Caudate nucleus (tissue), 63 donors: ENCODE measurements at places on chromosomes 12 and 14.

DNA sequence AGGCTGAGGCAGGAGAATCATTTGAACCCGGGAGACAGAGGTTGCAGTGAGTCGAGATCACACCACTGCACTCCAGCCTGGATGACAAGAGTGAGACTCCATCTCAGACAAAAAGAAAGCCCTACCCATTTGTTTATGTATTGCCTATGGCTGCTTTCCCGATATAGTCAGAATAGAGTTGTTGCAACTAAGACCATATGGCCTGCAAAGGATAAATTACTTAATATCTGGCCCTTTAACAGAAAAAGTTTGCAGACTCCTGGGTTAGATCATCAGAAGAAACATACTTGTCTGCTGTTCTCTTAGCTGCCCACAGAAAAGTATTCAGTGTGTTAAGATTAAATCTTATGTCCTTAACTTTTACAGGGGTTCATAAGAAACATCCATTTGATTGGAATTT is 122.4 kb upstream of the VASH1 start:
- DNase-seq: no peak

DNA sequence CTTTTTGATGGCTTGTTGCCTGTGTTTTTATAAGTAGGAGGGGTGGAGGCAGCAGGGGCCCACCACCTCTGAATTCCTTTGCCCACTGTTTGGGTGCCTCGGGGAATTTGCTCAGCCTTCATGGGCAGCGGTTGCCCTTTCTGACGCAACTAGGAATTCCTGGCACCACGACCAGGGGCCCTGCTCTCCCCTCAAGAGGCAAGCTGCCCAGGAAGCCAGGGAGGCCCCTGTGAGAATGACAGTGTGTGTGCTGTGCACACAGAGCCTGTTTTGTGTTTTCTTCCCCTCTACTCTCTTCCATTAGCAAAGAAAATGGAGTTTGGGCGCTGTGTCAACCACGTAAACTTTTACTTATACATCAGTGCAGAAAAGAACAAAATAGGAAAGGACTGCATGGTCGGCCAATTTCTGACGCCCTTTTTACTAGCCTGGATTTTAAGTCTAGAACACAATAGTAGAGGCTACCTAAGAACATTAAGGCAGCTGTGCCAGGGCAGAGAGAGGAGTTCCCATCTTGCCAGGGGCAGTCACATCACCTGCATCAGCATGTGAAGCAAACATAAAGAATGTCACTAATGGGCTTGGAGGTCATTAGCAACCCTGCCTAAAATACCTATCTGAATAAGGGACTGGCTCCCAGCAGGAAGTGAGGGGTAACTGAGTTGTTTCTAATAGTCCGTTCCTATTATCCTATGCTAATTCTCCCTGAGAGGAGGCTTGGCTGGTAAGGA is 17.9 kb upstream of the PTGR2 start:
- peak; percentile 31 for DNase-seq

DNA sequence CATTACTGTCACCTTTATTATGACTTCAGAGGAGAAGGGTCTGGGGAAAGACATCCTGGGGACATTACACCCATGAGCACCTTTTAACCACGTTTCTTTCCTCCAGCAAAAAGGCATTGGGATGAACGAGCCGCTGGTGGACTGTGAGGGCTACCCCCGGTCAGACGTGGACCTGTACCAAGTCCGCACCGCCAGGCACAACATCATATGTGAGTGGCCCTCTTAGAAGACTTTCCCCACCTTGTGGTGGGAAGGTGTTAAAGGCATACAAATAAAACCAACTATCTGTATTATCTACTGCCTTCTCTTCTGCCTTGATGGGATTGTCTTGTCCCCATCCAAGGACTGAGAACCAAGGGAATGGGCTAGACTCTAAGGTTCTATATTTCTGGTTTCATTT is 6.0 kb downstream of the PSMD9 start:
- DNase-seq: no peak

DNA sequence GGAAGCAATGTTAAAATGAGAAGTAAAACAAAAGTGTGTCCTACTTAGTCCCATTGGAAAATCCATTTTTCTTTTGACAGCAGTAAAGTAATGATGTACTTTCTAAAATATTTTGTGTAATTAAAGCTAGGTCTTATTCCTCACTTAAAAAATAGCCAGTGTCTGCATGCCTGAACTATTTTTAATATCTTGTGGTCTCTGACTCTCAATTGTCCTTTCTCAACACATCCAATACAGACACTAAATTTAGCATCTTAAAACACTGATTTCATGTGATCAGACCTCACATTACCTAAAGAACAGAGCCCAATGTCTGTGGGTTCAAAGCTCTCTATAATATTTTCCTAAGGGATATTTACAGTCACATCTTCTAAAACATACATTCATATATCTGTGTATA is 108.0 kb downstream of the DERA start:
- DNase-seq: no peak

- no peak for DNase-seq
These were observed 36.2 kb downstream of the PRMT8 start for GRCh38 chr12:3527181-3527580.

GRCh38 chr14:58730792-58731464 is 93.2 kb downstream of the DACT1 start:
- DNase-seq: no peak

DNA sequence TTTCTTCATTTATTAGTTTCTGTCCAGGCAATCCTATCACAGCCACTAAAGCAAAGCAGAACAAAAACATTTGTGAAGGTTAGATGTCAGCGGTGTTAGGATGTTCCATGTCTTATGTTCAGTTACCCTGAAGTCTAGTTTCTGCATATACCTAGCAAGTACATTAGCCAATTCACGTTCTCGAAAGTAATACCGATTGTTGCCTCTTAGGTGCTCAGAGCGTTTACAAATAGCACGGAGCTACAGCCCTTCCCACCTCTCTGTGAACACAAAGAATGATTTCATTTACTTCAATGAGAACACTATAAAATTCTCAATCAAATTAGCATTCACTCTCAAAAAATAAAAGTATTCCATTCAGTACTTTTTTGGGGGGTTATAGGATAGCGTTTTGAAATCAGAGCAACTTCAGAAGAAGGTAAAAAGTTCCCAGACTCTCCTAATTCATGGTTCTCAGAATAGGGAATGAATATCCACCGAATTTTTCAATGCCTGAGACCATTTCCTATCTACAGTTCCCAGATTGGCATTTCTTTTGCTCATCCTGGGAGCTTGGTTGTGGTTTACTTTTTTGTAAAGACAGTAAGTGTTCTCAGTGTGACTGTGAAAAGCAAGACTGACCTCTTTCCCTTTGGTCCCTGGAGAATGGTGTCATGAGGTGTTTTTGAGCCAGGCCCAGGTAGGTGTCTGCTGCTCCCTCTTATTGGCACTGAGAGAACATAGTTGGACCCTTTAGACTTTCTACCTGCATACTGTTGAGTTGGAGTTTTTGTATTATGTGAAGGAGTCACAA is 488.0 kb upstream of the RGS6 start:
- no peak for DNase-seq

DNA sequence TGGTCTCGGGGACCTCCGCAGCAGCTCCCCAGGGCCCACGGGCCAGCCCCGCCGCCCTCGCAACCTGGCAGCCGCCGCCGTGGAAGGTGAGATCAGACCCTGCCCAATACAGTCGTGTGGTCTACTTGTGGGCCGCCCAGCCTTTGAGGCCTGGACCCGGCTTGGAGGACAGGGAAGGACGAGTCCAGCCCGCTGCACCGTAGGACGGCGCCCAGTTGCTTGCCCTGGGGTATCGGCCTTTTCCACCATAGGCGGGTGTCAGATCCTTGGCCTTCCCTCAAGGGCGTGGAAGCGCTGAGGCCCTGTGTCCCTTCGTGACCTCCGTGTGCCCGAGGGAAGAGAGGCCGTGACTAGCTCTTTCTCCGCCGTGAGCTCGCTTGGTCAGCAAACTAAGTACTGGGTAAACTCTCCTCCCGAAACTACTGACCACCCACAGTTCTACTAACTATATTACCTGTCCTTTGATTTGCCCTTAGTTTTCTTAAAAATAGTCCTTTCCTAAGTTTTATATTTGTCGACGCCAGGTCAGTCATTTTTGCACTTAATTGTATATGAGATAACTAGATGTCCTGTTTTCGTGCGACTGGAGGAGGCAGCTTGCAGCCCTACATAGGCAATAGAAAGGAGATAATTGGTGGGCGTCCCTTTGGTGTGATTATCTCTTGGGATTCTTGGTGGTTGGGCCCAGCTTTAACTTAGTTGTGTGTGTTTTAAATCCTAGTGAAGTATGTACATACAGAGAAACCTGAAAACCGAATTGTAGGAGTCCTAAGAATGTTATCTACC is 757 bp downstream of the SLC25A3 start:
- no peak for DNase-seq

DNA sequence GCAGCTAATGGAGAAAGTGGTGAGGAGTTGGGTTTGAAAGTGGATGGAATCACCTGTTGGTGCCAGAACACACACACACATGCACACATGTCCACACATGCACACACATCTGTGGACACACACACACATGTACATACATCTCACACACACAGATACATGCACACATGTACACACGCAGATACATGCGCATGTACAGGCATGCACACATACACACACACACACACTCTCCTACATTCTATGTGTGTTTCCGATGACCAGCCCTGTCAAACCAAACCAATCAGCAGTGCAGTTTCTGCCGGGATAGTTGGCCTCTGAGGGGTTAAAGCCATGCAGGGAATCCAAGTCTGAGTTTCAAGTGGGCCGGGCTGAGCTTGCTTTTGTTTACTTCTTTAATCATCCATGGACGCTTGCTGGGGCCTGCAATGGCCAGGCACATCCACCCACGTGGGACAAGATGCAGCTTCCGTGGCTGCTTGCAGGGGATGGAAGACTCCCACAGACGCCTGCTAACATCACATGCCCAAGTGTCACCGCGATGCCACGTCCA is 52.5 kb downstream of the GALNT9 start:
- DNase-seq: no peak

DNA sequence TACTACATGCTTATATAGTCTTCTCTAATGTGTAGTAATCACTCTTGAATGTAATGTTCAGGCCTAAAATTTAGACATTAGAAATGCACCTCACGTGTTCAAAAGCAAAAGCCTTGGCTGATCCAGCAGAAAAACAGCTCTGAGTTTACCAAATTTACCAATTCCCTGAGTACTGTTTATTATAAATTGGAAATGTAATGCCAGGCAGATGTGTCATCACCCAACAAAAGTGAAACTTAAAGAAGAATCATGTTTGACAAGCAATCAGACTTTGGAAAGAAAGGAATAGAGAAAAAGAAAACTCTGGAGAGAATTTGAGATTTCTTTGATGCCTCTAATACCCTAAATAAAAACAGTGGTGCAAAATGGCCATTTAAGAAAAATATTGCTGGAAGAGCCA is 26.5 kb upstream of the STRAP start:
- no peak for DNase-seq

- DNase-seq: no peak
These were observed 115.9 kb downstream of the BCL11B start for GRCh38 chr14:99156090-99156425.

DNA sequence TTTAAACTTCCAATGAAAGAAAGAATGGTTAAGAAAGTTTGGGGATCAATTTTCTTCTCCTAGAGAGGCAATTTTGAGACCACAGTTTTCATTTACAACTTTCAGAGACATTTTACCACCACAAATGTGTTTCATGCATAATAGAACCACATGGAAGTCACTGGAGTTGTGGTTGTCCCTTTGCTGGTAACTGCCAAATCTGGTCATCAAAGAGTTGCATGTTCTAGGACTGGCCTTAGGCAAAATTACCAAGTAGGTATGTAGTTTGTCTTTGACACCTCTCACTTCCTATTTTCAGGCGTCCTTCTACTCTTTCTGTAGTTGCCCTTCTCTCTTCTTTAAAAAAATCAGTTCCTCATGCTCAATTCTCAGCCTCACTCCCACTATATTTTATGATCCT is 54.3 kb upstream of the TMX1 start:
- no peak for DNase-seq

DNA sequence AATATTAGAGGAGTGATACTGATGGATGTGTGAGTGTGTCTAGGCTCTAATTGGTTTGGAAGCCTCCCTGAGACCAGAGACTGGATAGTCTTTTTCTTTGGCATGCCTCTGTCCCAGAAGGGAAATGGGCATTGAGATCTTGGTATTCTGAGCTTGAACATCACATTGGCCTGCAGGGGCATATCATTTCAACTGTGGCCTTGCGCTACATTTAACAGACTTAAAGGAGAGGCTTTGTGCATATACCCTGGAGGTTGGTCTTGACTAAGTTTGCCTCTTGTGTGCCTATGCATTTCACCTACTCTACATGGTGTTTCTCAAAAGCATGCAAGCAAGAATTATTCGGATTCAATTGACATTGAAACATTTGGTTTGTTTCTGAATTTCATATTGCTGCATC is 185.4 kb downstream of the TMTC2 start:
- DNase-seq: no peak

- no peak for DNase-seq
These were observed 75.0 kb downstream of the SLCO1B3 start for GRCh38 chr12:20885552-20885951.

- DNase-seq: no peak
These were observed 97.3 kb downstream of the KIF26A start for GRCh38 chr14:104235686-104236085.

DNA sequence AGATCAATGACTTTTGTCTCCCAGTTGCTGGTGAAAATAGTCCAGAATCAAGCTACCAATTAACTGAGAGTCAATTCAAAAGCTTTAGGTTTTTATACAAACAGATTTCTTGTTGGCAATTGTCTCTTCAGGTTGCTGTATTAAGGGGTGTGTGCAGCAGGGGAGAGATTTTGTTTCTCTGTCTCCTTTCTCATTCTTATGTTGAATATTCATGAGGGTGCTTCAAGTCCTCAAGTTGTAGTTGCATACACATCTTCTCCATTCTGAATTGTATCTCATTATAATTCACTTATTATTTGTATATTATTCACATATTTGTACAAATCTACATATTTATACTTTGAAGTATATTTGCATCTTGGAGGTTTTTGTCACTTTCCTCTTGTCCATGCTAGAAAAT is 126.7 kb upstream of the PTPRQ start:
- DNase-seq: no peak

- DNase-seq: no peak
These were observed 238.9 kb downstream of the EMP1 start for GRCh38 chr12:13435235-13435933.

DNA sequence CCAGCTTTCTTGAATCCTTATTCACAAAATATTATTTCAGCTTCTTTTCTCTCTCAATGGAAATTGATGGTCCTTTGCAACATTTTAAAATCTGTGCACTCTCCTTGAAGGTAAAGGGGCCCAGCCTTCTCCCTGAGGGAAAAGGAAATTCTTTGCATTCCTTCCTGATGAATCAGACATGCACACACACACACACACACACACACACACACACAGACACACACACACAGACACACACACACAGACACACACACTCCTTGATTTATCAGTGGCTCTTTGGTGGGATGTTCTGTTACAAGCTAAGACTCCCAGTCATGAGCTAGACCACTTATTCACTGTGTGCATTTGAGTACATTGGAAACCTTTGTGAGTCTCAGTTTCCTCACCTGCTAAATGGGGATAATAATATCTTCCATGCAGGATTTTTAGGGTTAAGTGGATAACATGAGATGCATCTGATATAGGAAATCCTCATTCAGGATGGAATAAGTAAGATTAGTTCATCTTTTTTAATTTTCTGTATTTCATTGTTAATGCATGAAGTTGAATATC is 45.1 kb upstream of the HMGA2 start:
- no peak for DNase-seq
